ENCODE measurements at places on chromosomes 5 and 9.

GRCh38 chr9:23581931-23582330 lies 244.1 kb downstream of the ELAVL2 start:
- no peak for DNase-seq

GRCh38 chr9:93082841-93083411 lies 13.1 kb upstream of the CARD19 start:
- no peak for DNase-seq

DNA sequence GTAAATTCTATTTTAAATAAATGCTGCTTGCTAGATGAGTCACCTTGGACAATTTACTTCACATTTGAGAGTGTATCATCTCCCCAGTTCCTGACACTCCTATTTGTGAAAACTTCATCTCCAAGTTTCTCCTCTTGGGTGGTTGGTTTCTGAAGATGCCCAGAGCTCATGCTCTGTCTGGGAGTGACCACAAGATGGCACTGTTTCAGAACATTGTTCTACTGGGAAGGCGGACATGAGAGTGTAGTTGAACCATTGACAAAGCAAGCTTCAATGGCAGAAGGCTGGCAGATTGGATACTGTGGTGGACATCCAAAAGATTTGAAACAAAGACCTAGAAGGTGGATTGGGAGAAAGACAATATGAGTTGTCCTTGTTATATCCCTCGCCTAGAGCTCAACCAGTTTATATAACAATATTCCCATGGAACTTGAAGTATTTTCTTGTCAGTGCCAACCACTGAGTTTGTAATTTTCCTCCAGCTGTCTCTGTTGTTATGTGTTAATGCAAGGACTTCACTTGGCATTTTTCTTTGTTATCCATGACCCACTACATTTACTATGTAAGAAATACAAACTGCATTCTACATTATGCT lies 234.3 kb upstream of the ANKH start:
- no peak for DNase-seq

GRCh38 chr5:160092960-160093707 lies 26.1 kb downstream of the PWWP2A start:
- DNase-seq: no peak

GRCh38 chr5:7794823-7795222 lies 56.1 kb downstream of the CFAP90 start:
- no peak for DNase-seq

DNA sequence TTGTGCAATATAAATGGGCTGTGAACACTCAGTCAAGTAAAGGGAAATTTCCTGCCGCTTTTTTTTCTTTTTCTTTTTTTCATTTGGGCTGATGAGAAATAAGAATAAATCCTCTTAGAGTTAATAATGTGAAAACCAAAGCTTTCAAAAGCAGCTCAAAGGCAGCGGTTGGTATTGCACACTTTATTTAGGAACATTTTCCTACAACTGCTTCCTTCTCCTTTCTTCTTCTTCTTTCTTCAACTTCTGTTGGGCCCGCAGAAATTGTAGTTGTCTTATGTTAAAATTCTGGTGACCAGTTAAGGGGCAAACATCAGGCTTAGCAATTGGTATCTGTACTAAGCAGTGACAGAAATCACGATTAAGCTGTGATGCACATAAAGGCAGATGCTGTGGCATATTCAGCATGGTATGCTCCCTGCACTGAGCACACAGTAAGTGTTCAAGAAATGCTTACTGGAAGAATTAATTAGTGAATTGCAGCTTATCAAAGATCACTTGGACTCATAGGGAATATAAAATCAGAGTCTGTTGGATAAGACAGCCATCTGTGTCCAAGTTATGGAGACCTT lies 85.4 kb downstream of the ANKRD55 start:
- no peak for DNase-seq

GRCh38 chr5:116778032-116778431 lies 203.4 kb upstream of the SEMA6A start:
- DNase-seq: no peak

DNA sequence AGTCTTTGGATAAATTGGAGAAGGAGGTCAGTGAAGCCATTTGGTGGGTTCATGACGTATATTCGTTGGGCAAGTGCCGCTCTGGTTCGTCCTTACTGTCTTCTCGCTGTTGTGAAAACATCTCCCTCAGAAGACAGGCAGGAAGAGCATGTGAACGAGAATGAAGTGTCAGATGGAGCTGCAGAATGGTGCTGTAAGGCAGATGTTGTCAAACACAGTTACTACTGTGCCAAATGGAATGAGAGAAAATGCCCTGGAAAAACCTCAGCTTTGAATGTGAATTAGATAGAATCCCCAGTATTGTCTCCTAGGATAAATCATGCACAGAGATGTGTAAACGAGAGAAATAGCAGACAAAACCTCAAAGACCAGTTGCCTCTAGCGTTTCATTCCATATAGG lies 121.5 kb downstream of the CAMK4 start:
- no peak for DNase-seq

GRCh38 chr5:167998148-167998767 lies 293.2 kb upstream of the WWC1 start:
- DNase-seq: no peak

DNA sequence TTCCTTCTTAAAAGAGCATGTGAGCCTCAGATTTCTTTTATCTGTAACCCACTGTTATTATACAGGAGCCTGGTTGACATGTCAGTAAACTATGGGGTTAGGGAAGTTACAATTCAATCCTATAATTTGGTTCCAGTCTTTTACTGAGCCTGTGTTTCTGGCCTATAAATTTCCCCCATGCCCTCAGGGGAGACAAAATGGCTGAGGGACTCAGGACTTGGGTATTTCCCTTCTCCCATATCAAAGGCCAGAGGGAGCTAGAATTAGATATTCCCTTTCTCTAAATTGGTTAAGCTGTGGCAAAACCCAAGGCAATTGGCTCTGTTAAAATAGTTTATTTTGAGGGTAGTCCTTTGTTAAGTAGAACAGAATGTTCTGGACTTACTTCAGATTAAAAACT lies 823.2 kb downstream of the TLE1 start:
- no peak for DNase-seq

DNA sequence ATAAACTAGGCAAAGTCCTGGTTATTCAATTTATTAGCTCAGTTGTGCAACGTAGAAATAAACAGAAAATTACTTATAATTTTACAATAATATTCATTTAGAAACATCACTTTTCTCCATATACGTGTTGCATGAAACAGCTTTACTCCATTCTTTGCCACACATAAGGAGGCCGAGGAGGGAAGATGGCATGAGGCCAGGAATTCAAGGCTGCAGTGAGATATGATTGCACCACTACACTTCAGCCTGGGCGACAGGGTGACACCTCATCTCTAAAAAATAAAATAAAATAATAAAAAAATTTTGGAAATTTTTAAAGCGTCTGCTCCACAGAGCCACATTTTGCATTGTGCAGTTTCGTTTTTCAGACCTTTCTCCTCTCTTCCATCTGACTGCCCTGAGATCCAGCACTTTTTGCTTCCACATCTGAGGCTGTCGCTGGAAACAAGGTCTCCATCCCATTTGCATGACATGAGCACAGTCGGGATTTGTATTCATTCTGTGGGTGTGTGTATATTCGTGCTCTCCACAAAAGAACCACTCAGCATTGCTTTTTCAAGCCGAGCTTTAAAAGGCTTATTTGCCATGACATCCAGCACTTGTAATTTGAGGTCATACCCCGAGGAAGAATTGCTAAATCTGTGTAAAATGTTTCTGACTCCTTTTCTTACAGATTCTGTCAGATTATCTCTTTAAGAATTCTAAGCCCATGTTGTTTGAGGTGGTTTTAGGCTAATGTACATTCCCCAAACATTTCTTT lies 98.6 kb upstream of the MSX2 start:
- no peak for DNase-seq

DNA sequence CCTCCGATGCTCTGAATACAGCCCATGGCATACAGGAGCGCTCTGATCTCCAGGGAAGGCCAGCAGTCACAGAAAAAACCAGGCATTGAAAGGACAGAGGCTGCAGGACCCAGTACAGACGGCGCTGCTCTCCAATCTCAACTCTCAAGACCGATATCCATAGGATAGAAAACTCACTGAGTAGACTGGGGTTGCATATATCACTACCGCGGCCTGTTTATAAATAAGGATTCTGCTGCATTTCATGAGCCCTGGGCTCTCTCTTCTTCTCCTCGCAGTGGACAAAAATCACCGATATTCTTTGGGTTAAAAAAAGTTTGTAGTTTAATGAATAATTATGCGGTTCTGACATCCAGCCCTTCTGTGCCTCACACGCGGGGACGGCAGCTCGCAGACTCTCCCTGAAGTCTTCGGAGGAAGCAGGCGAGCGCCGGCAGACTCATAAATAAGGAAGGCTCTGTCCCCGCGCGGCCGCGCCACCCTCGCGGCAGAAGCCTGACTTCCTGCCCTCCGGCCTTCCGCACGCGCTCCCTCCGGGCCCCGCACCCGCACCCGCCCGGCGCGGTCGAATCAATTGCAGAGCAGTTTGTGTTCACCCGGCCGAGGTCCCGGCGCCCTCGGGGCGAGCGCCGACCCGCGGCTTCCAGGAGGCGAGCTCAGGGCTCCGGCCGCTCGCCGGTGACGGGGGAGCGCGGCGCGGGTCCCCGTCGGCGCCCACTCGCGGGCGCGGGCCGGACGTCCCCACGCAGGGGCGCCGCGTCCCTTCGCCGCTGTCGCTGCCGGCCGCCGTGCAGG lies at the start of gene FAM78A:
Gene FAM78A, minus strand, starts transcription at position 417 of the 795 bp plus-strand sequence. Its CDS starts 331 bp downstream, at position 86.
- no peak for DNase-seq

DNA sequence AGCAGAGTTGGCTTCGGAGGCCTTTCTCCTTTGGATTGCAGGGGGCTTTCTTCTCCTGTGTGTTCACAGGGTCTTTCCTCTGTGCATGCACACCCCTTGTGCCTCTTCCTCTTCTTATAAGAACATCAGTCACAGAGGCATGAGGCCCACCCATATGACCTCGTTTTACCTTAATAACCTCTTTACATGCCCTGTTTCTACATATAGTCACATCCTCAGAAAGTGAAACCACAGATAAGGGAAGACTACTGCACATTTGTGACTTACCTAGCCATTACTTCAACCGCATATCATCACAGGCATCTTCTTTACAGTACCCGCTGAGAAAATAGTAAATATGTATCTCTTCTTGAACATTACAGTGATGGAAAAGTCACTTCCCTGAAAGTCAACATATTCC lies 204.9 kb upstream of the TARS1 start:
- DNase-seq: no peak

DNA sequence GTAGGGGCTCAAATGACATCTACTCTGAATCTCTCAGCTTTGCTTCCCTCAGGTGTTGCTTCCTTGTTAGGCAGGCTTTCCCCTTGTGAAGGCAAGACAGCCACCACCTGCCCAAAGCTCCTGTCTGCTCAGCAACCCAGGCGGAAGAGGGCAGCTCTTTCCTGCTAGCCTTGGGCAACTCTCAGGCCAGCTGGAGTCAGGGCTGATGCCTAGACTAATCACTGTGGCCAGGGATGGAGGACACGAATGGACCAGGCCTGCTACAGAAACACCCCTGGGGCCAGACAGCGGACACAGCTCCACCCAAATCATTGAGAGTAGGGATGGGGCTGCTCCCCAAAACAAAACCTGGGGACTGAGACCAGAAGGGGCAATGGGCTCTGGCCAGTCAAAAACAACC lies 138.0 kb downstream of the MTX3 start:
- DNase-seq: no peak

- DNase-seq: no peak
Measured at GRCh38 chr5:92468295-92468694, 1085.2 kb upstream of the ARRDC3 start.

GRCh38 chr5:12292610-12293204 lies 388.5 kb upstream of the CTNND2 start:
- DNase-seq: no peak

GRCh38 chr5:44536650-44537260 lies 147.5 kb upstream of the FGF10 start:
- no peak for DNase-seq

DNA sequence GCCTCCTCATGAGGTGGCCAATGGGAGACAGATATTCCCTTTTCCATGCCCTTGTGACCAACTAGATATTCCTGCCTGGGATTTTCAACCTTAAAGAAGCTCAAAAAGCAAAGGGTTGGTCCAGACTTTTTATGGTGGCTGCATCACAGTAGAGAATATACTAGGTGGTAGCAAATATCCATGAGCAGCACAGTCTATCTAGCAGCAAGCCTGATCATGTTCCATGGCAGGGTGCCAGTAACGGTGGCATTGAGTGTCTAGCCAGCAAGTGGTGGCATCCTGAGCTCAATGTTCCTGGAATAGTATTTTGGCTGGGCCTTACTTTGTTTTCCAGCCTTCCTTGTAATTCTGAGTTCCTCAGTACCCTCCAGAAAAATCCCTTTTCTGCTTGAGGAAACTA lies 25.8 kb downstream of the CDC25C start:
- no peak for DNase-seq

DNA sequence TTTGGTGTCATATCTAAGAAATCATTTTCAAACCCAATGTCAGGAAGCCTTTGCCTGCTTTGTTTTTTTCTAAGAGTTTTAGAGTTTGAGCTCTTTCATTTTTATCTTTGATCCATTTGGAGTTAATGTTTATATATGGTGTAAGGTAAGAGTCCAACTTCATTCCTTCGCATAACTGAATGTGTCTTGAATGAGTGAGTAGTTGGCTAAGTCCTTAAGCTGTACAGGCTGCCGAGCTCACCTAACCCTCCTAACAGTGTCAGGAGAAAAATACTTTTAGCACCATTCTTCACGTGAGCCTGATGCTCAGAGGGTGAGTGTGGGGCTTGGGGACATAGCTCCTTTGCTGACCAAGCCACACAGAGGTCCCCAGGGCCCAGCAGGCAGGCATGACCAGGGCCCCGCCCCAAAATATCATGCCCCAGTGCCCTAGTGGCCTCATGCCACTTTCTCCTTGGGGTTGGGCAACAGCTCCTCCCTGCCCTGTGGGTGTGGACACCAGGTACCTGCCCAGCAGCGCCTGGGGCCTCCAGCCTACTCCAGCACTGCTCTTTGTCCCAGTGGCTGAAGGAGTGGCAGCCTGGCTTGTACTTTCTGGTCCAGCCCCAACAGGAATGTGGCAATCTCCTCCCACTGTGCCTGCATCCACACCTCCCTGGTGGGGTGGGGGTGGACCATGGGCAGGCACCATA lies 17.2 kb downstream of the PPARGC1B start:
- DNase-seq: no peak

DNA sequence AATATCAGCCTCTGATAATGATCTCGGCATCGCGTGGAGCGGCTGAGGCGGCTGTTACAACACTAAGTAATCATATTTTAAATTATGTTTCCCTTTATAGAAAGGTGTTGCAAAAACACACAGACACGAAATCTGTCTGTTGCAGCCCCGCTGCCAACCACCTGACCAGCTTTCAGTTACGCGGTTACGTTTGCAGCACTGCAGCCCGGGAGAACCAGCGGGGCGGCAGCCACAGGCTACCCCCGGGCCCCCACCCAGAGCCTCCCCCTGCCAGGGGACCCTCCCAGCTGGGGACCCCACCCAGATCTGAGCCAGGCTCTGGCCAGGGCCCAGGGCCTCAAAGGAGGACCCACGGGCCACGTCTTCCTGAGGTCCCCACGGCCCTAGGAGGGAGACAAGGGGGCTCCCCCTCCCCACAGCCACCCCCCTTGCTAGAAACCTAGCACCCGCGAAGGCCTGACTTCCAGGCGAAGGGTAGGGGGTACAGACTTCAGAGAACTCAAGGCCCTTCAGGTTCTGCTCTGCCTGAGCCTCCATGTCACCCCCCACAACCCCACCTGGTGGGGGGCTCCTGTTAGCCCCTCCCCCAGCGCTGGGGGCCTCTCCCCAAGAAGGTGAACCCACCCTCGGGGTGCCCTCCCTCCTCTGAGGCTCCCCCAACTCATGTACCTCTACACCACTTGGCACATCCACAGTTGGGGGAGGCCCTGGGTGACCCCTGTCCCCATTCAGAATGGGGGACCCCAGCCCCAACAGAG lies 6.0 kb downstream of the NACC2 start:
- no peak for DNase-seq

- DNase-seq: no peak
Measured at GRCh38 chr5:132260051-132260450, 2.6 kb downstream of the PDLIM4 start.

Data from stimulated activated CD8-positive, alpha-beta memory T cell treated with anti-CD3 and anti-CD28 coated beads, Interleukin-15, amount 100 ng/mL, for 4 hours (primary cell).